ENCODE measurements at places on chromosomes 2 and 18.

GRCh38 chr2:32884346-32884745 lies 62.4 kb upstream of the LTBP1 start:
- DNase-seq: no peak

DNA sequence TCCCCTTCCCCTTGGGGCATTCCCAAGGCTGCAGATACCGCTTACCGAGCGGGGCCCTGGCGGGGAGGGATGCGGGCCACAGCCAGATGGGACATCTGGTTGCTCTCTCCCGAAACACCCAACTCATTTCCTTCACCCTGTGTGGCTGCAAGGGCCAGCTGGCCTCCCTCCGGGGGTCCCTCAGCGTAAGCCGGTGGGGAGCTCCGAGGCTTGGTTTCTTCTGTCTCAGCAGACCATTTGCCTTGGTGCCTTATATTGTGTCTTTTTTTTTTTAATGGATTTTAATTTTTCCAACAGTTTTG lies 107.6 kb upstream of the ODC1 start:
- DNase-seq: no peak

GRCh38 chr2:33213244-33213643 lies 263.2 kb upstream of the RASGRP3 start:
- DNase-seq: no peak

- DNase-seq: no peak
These were observed 11.2 kb upstream of the SERPINB7 start for GRCh38 chr18:63763831-63764600.

DNA sequence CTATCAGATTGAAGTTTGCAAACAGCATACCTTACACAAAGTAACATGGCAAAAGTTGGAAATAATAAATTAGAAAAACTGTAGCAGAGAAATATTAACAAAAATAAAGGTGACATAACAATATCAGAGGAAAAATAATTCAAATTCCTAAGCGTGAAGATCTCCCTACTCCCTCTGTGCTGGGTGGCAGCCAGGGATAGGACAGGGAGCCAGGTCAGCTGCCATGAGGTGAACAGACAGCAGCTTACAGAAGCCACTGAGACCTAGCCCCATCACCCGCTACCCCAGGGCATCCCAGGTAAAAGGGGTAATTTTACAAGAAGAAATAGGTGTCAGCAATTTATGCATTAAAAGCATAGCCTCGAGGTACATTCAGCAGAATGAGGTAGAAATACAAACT lies 423.8 kb upstream of the HS6ST1 start:
- DNase-seq: no peak

- DNase-seq: peak; percentile 52
These were observed 1.5 kb downstream of the GALNT1 start for GRCh38 chr18:35582899-35583558.

DNA sequence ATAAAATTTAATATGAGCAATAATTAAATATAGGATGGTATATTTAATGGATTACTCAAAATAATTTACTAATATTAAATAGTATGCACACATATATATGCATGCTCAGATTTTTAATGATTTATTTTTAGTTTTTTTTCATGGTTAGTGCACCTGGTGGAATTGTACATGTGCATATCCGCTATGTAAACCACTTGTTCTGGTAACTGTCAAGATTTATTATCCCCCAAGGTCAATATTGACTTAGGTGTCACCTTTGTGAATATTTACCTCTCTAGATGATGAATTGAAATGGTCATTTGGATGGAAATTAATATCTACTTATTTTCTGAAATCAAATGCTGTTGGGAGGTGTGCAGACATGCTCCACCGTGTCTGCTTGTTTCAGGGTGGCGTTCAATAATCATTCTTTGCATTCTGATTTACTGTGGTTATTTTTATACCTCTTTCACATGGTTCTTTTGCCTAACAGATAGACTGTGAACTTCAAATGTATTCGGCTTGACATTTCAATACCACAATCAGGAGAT lies 14.7 kb downstream of the CNTNAP5 start:
- DNase-seq: no peak

GRCh38 chr2:168015274-168015953 lies 232.0 kb downstream of the STK39 start:
- no peak for DNase-seq

GRCh38 chr2:146576339-146577111 lies 1268.3 kb upstream of the ACVR2A start:
- DNase-seq: no peak

- DNase-seq: no peak
These were observed 57.7 kb downstream of the RAD51AP2 start for GRCh38 chr2:17460371-17461086.

DNA sequence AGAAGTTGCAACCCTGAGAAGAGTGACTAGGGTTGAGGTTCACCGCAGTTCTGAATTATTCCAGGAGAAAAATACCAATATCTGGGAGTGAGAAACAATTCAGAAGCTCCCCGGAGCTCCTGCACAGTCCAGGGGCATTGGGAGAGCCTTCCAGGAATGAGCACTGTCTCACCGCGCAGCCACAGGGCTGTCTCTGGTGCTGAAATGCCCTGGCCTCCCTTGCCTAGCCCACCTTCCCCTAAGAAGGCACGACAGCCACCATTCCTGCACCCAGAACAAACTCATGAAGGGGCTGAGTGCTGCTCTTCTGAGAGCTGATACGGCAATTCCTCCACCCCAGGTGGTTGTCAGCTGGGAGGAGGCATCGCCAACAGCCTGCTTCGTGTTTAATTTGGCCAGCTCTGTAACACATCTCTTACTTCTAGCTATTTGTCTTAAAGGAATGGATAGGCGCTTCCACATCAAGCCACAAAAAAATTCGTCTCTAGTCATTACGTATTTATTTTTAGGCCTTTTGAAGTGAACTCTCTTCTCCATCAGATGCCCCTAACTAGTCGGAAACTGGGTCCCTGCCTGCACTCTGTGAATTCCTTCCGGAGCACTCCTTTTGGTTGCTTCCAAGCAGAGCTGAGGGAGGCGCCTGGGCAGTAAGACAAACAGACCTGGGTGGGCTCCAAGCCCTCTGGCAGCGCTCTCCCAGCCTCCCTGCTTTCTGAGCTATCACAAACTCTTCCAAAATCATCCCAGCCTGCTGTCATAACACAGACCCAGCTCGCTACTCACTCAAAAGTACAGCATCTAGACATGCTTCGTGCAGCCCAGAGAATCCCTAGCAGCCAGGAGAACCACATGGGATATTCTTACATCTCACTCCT lies 120.5 kb upstream of the CCDC68 start:
- DNase-seq: peak; percentile 42

GRCh38 chr2:109636317-109636716 lies 22.2 kb downstream of the SOWAHC start:
- DNase-seq: no peak

- no peak for DNase-seq
These were observed 570.6 kb downstream of the ZEB2 start for GRCh38 chr2:143949121-143949848.

- DNase-seq: no peak
These were observed 59.9 kb upstream of the BZW1 start for GRCh38 chr2:200751786-200752185.

- no peak for DNase-seq
These were observed 85.5 kb upstream of the GPC1 start for GRCh38 chr2:240350006-240350355.

GRCh38 chr2:178109813-178110212 lies 2.4 kb upstream of the RBM45 start:
- DNase-seq: peak; percentile 56

GRCh38 chr2:188265315-188265714 lies 26.4 kb upstream of the GULP1 start:
- no peak for DNase-seq

DNA sequence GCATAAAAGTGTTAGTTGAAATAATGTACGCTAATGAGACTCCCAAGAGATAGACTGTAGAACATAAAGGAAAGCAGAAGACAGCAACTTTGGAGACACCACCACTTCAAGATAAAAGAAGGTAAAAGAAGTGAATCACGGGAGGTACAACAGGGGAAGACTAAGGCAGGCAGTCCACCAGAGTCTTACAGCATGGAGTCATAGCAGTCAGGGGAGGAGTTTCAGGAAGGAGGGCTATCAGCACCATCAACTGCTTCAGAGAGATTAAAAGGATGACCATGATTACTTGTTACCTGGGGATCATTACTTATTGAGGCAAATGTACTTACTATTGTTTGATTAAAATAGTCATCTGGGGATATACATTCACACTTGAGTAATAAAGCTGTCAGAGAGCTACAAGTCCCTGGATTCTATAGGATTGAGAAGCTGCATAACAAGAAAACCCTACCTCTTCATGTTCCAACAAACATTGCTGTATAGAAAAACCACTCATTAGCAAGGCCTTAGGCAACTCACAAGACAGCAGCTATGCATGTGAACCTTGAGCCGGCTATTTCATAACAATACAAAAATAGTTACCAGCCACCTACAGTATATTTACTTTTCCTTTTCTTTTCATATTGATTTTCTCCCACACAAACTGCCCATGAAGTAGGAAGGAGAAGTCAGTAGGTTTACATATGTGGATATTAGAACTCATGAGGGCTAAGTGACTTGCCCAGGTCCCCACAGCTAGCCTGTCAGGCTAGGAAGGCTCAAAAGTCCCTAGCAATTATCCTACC lies 101.7 kb downstream of the PDE11A start:
- no peak for DNase-seq

DNA sequence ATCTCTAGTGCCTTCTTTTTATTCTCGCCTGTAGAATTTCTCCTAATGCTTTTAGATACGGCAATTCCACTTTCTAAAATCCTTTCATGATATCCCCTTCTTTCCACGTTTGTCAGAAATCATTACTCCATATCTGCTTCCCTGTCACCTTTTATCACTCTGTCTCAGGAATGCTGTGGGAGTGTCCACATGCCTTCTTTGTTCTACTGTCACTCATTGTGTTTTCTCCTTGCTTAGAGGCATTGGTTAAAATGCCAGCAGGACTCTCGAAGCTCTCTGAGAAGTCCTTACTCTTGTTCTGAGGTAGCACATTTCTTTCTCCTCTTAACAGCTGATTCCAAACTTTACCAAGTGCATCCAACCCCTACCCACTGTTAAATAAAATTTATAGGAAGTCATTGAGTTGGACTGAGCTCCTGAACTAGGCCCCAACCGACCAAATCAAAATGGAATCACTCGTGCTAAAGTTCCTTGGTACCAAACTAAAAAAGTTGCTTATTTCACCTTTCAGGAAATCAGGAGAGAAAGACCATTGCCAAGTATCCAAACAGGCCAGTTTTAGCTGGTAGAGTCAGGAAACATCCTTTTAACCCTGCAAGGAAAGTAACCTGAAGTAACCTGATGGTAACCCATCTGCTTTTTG lies 10.6 kb upstream of the GALNT5 start:
- DNase-seq: no peak

GRCh38 chr2:239895116-239895515 lies 130.0 kb downstream of the NDUFA10 start:
- DNase-seq: no peak

DNA sequence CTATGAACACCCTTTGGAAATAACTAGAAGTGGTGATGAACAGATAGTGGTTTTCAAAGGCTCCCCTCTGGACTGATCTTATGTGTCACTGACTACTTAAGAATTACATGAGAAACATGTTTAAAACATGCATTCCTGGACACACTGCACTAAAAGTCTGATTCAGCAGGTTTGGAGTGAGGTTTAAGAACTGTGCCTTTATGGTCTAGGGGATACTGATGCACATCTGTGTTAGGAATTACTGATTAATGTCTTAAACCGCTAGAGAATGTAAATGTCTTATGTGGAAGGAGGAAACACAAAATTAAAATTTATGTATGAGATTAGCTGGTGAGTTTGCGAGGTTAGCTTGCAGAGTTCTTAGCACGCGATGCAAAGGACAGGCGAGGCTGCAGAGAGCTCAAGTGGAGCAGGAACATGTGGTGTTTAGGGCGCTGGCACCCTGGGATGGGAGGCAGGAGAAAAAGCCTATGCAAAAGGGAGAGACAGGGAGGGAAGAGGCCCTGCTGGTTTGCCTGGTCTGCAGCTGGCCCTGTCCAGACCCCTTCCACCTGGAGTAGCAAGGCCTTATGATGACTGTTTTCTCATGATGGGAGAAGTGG lies 11.7 kb downstream of the SH3YL1 start:
- DNase-seq: no peak
